WERI-Rb-1 (cell line): ENCODE measurements at places on chromosomes 3 and 15.
A peak's percentile ranks its signal among the peaks of the same experiment; 100 is the strongest.

GRCh38 chr3:140995881-140996280, 54.2 kb downstream of the SLC25A36 start:
- DNase-seq = no peak

GRCh38 chr15:69896606-69897005, 201.1 kb downstream of the TLE3 start:
- DNase-seq = no peak

DNA sequence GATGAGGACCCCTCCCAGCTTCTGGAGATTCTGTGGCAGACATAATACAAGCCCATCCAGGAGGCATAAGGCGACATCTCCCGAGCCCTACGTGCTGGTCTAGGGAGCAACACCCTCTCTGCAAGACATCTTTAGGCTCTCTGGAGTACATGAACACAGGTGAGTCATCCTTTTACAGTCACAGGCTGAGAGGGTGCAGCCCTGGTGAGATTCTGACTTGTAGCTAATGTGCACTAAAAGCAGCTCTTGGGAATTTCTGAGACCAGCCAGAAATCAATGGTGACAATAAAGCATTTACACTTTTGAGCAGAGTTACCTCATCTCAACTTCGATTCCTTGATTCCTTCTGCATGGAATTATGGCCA, 131.1 kb downstream of the XXYLT1 start:
- no peak for DNase-seq

- no peak for DNase-seq
These were observed 20.9 kb upstream of the LOXL1 start for GRCh38 chr15:73905225-73905827.

- DNase-seq = no peak
These were observed 352.5 kb upstream of the C2CD4B start for GRCh38 chr15:62517541-62517940.

- no peak for DNase-seq
These were observed 10.7 kb downstream of the PDE8A start for GRCh38 chr15:84992157-84992944.

- no peak for DNase-seq
These were observed 2.8 kb downstream of the EPHB1 start for GRCh38 chr3:134797741-134798451.

GRCh38 chr3:6825524-6825923, 35.4 kb upstream of the GRM7 start:
- DNase-seq = no peak

DNA sequence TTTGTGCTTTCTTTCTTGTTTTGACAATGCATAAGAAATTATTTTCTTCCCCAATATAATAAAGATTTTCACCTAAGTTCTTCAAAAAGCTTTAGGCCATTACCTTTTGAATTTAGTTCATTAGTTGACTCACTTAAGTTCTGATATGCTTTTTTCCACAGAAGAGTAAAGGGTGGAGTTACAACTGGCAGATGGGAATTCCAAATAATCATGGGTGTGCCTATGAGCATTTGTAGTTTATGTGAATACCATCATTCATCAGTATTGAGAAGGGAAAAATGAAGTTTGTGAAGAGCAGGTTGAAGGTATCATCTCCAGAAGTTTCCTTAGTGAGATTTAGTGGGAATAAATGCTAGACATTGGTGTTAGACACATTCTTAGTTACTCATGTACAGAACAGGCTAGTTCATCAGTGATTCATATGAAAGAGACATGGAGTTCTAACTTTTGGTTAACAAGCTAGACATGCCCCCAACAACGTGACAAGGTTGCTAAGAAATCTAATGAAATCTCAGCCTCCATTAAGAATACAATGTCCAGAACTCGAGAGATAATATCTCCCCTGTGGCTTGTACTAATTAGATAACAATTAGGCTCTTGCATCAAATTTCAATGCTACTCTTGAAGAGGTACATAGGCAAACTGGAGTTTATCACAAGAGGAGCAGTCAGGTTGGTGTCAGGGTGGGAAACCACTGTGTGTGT, 16.9 kb upstream of the ALCAM start:
- DNase-seq = no peak

DNA sequence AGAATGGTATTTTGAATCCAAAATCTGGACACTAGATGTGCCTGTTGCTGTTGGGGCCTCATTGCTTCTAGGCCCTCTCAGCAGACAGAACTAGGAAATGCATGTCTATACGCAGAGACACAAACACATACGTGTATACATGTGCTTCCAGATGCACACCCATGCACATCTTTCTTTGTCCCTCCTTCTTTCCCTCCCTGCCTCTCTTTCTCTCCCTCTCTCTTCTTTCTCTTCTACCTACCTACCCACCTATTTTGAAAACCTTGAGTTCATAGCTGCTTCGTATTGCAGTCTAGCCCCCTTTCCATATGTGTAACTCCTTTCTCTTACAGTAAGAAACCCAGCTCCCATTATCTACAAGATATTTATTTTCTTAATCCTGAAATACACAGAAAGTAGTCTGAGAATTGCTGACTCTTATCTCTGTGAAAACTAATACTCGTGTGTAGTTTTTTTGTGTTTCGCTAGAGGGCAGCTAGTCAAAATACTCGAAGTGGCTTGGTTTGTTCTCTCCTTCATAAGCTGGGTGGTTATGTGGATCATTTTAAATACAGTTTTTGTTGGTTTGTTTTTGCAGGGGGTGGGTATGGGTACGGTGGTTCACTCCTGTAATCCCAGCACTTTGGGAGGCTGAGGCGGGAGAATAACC, 18.5 kb downstream of the RPL32 start:
- no peak for DNase-seq

DNA sequence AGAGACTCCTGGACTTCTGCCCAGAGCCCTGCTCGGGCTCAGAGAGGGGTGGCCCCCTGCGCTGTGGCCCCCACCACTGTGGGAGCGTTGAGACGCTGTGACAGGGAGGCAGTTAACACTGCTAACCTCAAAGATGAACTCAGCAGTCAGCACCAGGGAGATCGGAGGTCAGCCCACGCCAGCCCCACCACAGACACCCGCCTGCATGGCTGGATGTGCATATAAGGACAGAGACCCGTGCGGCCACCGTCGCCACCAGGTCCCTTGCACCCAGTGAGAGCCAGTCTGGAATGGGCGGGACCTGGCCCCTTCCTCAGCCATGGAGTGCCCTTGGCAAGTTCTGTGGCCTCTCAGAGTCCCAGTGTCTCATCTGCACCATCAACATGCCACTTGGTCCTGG, 48.5 kb upstream of the FURIN start:
- no peak for DNase-seq

DNA sequence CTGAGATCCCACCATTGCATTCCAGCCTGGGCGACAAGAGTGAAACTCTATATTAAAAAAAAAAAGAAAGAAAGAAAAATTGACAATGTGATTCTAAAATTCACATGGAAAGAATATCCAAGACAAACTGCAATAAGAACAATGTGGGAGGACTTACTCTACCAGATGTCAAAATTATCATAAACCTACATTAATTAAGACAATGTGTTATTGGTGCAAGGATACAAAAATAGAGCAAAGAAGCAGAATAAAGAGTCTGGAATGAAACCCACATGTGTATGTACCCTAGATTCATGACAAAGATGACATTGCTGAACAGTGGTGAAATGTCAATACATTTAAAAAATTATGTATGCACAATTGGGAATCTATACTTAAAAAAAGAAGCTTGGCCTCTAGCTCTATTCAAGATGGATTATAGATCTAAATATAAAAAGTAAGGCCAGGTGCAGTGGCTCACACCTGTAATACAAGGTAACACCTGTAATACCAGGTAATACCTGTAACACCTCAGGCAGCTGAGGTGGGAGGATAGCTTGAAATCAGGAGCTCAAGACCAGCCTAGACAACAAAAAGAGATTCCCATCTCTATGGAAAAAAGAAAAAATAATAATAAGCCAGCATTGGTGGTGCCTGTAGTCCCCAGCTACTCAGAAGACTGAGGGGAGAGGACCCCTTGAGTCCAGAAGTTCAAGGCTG, 45.7 kb downstream of the ZBTB11 start:
- no peak for DNase-seq

- peak; percentile 17 for DNase-seq
These were observed 119.9 kb downstream of the LMLN start for GRCh38 chr3:198079771-198080520.

- no peak for DNase-seq
These were observed 12.1 kb downstream of the KBTBD13 start for GRCh38 chr15:65088643-65089021.

DNA sequence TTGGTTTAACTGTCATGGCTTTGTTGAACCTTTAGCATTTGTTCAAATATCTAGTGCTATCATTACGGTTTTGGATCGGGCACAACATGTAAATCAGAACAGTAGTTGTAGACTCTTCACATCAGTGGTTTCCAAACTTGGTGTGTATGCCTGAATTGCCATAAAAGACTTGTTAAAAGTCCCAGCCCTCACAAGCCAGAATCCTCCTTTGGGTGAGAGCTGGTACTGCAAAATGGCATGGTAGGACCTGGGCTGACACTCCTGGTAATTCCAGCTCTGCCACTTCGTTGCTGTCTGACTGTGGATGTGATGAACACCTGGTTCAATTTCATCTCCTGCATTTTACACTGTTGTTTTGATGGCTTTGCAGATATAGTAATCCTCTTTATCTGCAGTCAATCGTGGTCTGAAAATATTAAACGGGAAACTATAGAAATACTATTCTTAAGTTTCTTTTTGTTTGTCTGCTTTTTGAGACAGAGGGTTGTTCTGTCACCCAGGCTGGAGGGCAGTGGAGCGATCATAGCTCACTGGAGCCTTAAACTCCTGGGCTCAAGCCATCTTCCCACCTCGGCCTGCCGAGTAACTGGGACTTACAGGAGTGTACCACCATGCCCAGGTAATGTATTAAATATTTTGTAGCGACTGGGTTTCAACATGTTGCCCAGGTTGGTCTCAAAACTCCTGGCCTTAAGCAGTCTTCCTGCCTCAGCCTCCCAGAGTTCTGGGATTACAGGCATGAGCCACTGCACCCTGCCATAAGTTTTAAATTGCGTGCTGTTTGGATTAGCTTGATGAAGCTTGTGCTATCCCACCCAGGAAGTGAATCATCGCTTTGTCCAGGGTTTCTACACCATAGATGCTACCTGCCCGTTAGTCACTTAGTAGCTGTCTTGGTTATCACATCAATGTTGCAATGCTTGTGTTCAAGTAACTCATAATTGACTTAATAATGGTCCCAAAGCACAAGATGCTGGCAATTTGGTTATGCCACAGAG, 61.6 kb downstream of the RAB7A start:
- DNase-seq = peak; percentile 28

GRCh38 chr3:159128628-159129027, 326.8 kb downstream of the MFSD1 start:
- DNase-seq = no peak

DNA sequence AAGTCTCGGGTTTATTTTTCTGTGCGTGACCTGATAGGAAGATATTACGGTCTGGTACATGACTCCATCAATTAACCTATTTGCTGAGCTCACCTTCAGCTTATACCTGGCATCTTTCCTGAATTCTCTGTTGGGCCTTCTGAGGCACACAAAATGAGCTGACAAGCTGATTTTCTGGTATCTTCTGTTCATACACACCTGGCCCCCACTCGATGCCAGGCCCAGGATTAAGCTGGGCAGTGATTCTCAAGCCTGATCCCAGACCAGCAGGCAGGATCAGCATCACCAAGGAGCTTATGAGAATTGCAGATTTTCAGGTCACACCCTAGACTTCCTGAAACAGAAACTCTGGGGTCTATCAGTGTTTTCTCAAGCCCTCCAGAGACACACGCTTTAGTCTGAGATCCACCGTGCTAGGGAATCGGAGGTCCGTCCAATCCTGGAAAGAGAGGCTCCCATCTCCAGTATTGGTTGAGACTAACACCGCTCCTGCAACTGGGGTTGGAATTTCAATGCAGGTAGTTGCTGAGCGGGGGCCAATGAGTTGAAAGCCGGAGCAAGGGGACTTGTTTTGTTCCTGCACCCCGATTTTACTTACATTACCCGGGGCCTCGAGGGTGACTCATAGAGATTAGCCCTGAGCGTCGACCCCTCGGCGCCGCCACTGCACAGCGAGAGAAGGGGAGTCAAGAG, 636 bp upstream of the EIF1B start:
- peak; percentile 30 for DNase-seq

DNA sequence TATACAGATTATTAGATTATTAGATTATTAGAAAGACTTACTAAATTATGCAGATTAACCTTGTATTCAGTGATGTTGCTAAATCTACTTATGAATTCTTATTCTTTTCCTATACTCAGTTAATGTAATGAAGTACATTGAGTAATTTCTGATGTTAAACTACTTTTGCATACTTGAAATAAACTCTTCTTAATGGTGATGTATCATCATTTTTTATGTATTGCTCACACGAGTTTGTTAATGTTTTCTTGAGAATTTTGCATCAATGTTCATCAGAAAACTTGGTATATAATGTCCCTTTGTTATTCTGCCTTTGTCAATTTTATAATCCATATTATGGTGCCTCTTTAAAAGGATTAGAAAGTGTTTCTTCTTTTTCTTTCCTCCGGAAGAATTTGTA, 163.2 kb upstream of the COL8A1 start:
- DNase-seq = no peak

DNA sequence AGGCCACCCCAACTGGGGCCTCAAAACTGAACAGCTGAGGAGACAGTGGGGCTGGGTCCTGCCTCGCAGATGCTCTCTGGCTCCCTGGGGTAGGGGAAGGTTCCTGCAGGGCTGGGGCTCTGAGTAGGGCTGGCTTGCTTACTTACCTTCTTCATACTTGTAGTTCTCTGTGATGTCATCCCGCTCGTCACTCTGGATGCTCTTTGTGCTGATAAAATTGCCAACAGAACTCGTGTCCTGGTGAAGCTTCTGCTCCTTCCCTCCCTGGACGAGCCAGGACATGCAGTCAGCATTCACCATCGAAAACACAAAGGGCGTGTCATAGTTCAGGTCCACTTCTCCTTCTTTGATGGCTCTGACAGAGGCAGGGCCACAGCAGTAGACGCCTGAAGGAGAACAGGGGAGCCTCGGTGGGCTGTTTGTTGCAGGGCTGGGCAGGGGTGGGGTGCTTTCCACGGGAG, 17.9 kb upstream of the EPB42 start:
- DNase-seq = no peak

GRCh38 chr15:50531766-50532165, 14.7 kb downstream of the USP50 start:
- DNase-seq = no peak

DNA sequence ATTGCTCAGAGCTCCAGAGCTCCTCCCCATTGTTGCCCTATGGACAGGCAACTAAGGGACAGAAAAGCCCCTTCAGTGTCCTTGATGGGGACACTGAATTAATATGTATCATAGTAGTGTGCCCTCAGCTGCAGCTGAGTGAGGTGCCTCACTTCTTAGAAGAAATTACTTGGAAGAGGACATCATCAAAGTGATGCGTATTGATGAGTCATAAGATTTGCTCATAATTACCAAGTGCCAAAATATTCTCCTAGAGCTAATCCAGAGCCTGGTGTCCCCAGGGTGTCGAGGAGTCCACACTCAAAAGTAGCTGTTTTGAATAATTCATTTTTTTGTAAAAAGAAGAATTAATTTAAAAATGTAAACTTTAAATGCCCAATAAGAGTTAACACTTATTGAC, 200.7 kb upstream of the SEMA6D start:
- DNase-seq = no peak
